ENCODE measurements at places on chromosomes 12 and 14. TPM values are rescaled to one million over a fixed set of nuclear protein-coding genes. Genes with fewer than 3 reads are reported as not detected.

- no peak for DNase-seq
Measured at GRCh38 chr14:103820908-103821307, 26.5 kb downstream of the PPP1R13B start.

GRCh38 chr14:94026173-94026888 is at the start of gene OTUB2:
Gene OTUB2 (plus strand): TSS chr14:94026340. CDS start chr14:94026538, 198 bp downstream.
- DNase-seq, result peak; percentile 97

GRCh38 chr12:122197612-122197966 is 5.9 kb upstream of the B3GNT4 start:
- DNase-seq, result no peak

DNA sequence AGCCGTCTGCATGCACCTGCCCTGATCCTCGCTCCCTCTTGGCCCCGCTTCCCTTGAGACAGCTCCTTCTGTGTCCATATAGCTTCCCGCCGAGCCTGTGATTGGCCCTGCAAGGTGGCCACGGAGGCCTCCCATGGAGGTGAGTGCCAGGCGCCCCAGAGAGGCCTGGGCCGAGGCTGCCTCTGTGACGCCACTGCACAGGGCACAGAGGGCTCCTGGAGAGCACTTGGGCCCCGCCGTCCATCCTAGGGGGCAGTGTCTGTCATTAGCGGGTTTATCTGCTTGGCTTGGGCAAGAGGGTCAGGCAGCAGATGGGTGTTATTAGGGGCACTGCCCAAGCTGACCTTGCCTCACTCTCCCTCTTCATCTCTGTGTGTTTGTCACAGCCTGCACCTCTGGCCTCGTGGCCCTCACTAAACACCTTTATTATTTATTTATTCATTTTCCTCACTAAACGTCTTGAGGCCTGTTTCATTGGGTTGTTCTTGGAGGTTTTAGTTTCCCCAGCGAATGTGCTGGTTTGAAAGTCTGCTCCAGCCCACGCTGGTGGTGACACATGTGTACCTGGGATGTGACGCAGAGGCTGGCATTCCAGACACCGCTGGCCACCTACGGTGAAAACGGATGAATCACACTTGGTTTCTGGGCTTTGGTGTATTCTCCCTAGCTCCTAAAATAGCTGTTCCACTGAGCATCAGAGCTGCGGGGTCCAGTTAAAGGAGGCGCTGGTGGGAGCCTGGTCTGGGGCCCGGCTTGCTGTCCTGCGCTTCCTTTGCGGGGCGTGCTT is 5.9 kb downstream of the ZFYVE21 start:
- no peak for DNase-seq

SLC6A12 gene
- total RNA-seq, result 1.2 TPM

GRCh38 chr12:50979369-50980052 is 27.2 kb downstream of the HIGD1C start:
- no peak for DNase-seq

DNA sequence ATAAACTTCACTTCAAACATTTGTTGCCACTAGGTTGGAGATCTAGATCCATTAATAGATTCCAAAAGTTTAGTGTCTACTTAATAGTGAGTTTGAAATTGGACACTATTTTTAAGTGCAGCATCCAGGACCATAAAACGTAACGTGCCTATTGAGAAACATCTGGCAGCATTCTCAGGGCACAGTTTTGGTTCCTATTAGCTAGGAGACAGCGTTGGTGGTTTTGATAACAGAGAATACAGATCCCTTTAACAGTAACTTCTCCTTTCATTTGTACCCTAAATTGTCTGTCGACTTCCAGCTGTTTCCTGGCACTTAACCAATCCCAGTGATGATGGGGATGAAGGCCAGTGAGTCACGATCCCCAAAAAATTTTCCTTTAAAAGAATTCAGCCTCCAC is 25.8 kb downstream of the KCNK10 start:
- no peak for DNase-seq

- no peak for DNase-seq
Measured at GRCh38 chr14:72929316-72930080, 3.2 kb downstream of the DCAF4 start.

- no peak for DNase-seq
Measured at GRCh38 chr14:91681118-91681517, 50.8 kb downstream of the CATSPERB start.

GRCh38 chr14:86221000-86221399 is 691.1 kb downstream of the FLRT2 start:
- no peak for DNase-seq

DNA sequence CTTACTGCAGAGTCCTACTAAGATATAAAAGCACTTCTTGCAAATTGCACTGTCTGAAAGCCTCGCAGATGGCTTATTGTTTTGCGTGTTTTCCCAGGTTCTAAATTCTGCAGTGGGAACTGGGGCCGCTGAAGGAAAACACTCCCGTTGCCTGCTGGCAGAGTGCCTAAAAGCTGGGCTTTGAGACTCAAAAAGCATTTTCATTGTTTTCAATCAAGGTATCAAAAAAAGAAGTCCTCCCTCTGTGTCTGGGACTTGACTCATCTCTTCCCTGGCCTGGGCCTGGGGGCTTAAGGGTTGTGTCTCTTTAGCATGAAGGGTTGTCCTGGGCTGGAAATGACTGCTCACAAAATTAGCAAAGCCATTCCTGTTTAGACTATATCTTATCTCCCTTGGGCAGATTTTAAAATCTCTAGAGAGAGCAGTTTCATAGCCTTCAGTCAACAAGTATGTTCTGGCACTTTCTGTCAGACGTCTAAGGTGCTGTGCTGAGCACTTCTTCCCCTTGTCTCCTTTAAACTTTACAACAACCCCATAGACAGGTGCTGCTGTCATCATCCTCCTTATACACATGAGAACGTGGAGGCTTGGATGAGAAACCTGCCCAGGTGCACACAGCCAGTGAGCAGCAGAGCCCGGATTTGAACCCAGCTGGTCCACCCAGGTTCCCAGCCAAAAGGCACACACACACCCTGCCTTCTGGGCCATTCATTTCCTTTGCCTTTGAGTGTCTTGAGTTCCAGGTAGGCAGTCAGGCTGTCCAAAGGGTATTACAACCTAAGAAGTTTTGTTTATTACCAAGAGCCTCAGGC is 31.1 kb downstream of the ELK3 start:
- no peak for DNase-seq
